Neural crest cell (in vitro differentiated cells): ENCODE measurements at places on chromosomes 7 and 10.

GRCh38 chr10:74039561-74040145 lies 41.7 kb downstream of the VCL start:
- DNase-seq: no peak

DNA sequence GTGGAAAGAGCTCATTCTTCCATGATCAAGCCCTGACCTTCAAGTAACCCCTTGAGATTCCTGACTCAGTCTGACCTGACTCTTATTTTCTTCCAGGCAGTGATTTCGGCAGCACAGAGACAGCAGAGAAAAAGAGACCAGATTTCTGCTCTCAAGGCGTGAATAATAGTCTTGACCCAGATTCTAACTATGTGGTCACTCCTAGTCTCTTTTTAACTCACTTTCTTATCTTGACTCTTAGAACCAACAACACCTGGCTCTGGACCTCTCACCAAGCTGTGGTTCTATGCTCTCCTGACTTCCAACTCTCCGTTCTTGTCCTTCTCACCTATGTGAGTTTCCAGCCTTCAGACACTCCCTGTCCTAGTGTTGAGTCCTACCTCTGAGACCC lies 36.9 kb upstream of the KDM7A start:
- no peak for DNase-seq

GRCh38 chr10:126153711-126154628 lies 234.3 kb downstream of the ADAM12 start:
- DNase-seq: no peak

DNA sequence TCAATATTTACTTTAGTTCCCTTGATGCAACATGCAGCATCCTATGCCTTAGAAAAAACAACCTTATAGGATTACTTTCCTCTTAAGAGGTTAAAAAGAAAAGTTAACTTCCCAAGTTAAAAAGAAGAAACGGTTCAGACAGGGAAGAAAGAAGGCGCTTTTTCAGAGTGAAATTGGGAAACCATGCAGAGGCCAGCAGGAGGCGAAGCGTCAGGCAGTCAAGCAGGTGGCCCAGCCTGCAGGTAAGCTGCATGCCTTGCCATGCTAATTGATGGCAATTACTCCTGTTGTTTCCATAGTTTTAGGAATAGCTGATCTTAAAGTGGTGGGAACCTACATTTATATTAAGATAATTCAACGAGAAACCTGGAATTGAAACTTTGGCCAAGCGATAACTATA lies 302.6 kb upstream of the SP4 start:
- DNase-seq: no peak

- no peak for DNase-seq
These were observed 18.3 kb upstream of the CDK6 start for GRCh38 chr7:92854501-92855238.

DNA sequence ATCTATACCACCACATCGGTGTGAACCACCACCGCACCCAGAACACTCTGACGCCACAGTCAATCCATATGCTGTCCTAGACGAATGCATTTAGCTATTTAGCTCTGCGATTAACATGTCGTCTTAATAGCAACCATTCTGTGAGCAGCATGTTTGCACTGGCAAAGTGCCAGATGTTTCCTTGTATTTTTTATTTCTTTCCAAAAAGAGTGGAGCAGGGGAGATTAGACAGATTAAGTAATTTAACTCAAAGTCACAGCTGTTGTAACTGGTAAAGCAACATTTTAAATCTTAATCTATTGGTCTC lies 57.0 kb upstream of the ARL4A start:
- DNase-seq: no peak

DNA sequence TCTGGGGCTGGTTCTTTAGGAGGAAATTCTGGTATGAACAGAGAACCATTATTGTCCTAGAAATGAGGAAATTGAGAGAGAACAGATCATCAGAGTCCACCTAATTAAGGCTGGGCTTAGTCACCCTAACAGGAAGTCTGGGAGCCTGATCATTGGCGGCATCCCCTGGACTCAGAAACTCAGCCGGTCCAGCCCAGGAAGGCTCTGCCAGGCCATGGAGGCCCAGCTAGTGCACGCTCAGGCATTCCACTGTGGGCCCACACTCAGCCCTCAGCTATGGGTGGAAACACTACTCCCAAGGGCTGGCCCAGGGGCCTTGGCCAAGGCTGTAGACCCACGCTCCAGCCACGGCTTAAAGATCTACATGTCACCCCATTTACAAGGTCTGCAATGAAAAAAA lies 109.2 kb downstream of the PTPN20 start:
- no peak for DNase-seq

- DNase-seq: no peak
These were observed 7.2 kb downstream of the FAM3C start for GRCh38 chr7:121388950-121389349.

DNA sequence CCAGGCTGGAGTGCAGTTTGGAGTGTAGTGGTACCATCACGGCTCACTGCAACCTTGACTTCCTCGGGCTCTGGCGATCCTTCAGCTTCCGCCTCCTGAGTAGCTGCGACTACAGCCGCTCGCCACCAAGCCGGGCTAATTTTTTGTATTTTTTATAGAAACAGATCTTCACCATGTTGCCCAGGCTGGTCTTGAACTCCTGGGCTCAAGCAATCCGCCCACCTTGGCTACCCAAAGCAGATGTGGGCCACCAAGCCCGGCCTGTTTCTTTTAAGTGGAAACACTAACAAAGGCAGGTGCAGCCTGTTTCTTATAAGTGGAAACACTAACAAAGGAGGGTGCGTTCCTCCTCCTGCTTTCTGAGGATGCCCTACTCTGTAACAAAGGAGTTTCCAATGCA lies 18.2 kb downstream of the PRF1 start:
- DNase-seq: no peak

GRCh38 chr10:117543225-117544003 lies 868 bp downstream of the EMX2 start:
- no peak for DNase-seq

DNA sequence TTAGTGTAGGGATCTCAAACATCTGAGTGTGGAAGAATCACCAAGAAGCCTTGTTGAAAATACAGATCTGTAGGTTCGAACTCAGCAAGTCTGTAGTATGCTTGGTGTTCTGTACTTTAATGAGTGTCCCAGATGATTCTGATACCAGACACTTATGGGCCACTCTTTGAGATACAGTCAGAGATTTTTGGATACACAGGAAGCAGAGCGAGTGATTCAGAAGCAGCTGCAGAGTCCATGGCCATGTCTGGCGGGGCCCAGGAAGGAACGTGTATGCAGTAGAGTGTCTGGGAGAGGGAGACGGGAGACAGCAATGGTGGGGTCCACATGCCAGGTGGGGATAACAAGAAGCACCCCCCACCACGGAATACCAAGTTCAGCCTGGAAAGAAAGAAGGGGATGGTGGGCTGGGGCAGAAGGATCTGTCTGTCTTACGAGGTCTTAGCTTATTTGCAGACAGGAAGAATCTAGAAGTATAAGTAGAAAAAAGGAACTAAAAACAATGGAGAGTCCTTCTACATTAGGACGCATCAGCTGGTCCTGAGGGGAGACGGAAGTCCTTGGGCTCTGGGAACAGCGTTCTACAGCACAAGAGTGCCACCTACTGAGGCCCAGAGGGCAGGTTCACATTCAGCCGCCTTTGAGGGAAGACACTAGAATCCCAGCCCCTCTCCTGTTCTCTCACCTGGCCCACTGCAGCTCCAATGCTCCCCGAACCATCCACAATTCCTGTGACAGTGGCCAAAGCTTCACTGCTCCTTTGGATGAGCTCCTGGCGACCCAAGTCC lies 55.4 kb downstream of the SLC37A3 start:
- DNase-seq: no peak

- DNase-seq: no peak
These were observed 95.2 kb upstream of the FAM133B start for GRCh38 chr7:92685136-92686042.

- DNase-seq: no peak
These were observed 36.0 kb downstream of the ABCA13 start for GRCh38 chr7:48207155-48207675.
